NCI-H1417 treated with DMSO at 0.1 percent for 48 hours (cell line): ENCODE measurements at places on chromosomes 16 and 17.

- no peak for DNase-seq
Measured at GRCh38 chr17:29341726-29342125, 47.8 kb upstream of the NUFIP2 start.

GRCh38 chr16:51326131-51326856 lies 175.2 kb upstream of the SALL1 start:
- DNase-seq, result no peak

DNA sequence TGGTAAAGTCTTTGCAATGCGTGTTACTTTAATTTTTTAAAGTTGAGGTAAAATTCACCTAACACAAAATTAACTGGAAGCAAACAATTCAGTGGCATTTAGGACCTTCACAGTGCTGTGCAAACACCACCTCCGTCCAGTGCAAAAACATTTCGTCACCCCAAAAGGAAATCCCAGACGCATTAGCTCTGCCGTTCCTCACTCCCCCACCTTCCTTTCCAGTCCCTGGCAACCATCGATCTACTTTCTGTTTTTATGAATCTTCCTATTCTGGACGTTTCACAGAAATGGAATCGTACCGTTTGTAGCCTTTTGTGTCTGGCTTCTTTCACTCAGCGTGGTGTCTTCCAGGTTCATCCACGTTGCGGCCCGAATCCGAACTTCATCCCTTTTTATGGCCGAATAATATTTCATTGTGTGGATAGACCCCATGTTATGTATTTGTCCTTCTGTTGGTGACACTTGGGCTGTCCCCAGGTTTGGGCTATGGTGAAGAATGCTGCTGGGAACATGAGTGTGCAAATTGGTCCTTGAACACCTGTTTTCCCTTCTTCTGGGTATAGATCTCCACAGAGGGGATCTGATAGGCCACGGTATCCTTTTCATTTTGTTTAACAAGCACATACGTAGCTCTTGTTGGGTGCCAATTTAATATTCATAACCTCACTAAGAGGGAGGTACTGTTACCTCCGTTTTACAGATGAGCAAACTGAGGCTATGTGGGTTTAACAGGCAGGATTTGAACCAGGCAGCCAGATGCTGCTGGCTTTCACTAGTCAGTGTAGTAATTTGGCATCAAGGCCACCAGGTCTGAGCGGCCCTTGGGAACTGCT lies 232.0 kb upstream of the GSE1 start:
- no peak for DNase-seq

GRCh38 chr16:31712064-31712540 lies 161.5 kb upstream of the ZNF267 start:
- no peak for DNase-seq

- no peak for DNase-seq
Measured at GRCh38 chr16:84071121-84071520, 28.5 kb upstream of the SLC38A8 start.

- DNase-seq, result no peak
Measured at GRCh38 chr17:40724656-40725055, 21.1 kb upstream of the KRT24 start.

- DNase-seq, result no peak
Measured at GRCh38 chr16:78291604-78292003, 192.2 kb downstream of the WWOX start.
